Frontal cortex (tissue), 4 donors: ENCODE measurements at places on chromosomes 6 and 20.

GRCh38 chr6:170280689-170281045 lies 10.2 kb downstream of the DLL1 start:
- DNase-seq, result no peak

DNA sequence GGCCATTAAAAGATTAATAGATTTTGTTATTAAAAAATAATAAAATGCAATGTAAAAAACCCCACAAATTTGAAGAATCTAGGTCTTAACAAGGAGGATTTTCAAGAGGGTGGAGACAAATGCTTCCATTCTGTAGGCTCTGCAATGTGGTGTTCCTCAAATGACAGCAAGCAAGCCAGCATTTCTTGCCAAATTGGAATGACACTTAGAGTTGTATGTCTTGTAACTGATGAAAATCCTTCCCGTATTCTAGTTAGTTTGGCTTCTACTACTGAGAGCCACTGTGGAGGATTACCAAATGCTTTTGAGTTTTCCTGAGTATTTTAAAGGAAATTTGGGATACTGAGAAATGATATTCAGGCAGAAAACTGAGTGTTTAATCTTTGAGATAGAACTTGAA lies 1225.5 kb upstream of the CITED2 start:
- DNase-seq, result no peak

- no peak for DNase-seq
Observed at GRCh38 chr6:105967917-105968602, 118.1 kb upstream of the PRDM1 start.

GRCh38 chr6:150118627-150119026 lies 24.2 kb upstream of the PPP1R14C start:
- DNase-seq, result no peak

DNA sequence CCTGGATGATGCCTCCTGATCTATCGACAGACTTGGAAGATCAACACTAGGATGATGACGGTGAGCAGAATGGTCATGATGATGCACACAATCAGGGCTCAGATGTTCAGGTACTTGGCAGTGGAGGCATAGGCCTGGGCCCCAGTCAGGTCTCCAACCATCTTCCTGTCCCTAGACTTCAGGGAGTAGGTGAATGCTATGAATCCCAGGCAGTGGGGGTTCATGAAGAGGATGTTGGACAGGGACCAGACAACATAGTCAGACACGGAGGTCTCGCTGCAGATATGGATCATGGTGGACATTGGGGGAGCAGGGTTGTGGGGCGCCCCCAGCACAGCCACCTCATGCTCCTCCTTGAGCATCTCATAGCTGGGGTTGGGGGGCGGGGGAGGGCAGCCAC lies 27.5 kb downstream of the HLA-F start:
- no peak for DNase-seq

DNA sequence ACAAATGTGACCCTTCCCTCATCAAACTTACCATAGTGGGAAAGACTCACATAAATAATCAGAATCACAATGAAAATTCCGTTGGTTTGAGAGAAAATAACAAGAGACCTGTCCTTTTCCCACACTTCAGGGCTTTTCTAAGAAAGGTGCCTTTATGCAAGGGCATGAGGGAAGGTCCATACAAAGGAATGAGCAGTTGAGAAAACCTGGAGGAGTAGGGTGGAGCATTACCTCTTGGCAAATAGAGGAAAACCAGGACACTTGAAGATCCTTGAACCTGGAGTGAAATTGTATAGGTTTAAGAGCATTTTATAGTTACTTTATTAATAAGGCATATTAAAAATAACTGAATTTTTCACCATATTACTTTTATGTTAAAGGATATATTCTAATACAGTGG lies 54.3 kb downstream of the UBR2 start:
- DNase-seq, result no peak

GRCh38 chr6:122788208-122788607 lies 850 bp upstream of the SMPDL3A start:
- DNase-seq, result no peak

DNA sequence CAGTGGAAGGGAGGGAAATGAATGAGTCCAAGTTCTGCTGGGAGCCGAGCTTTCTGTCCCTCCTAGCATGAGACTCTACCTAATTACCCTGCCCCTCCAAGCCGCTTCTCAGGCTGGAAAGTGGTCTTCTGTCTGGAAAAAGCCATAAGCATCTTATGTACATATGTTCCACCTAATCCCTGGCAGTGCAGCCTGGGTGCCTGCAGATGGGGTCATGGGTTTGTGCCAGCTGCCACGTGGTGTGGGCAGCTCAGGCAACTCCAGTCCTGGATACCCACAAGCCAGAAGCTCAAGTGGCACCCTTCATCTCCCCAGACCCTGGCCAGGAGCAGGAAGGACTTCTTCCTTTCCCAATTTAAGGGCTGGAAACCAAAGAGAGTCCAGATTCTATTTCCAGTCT lies 253.1 kb downstream of the LY86 start:
- DNase-seq, result no peak

DNA sequence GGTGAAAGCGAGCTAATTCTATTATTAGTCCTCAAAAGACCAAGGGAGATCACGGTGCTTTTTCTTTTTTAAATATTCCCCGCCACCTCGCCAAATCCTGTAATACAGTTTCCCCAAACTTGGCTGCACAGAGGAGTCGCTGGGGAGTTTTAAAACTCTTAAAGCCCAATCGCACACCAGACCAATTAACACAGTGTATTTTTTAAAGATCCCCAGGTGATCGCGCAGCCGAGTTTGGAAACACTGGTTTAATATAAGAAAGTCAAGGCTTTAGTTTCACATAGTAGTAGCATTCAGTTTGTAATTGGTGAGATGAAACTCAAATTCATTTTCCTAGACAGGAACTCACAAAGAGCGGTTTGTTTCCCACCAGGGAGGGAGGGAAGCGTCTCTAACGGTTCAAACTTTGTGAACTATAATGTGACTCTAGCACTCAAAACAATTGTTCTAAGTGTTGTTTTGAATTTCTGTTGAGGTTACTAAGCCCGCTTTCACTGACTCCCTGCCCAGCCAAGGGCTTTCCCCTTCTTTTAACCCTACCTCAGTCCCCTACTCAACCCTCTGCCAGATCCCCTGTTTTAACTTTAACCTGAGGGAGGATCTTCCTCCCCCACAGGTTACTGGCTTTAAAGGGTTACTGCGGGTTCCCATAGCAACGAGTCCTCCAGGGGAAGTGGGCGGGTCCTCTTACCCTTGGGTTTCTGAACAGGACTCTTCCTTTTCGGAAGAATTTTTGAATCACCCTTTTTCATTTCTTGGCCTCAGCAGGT lies 25.7 kb upstream of the BTBD3 start:
- DNase-seq, result peak; percentile 24

DNA sequence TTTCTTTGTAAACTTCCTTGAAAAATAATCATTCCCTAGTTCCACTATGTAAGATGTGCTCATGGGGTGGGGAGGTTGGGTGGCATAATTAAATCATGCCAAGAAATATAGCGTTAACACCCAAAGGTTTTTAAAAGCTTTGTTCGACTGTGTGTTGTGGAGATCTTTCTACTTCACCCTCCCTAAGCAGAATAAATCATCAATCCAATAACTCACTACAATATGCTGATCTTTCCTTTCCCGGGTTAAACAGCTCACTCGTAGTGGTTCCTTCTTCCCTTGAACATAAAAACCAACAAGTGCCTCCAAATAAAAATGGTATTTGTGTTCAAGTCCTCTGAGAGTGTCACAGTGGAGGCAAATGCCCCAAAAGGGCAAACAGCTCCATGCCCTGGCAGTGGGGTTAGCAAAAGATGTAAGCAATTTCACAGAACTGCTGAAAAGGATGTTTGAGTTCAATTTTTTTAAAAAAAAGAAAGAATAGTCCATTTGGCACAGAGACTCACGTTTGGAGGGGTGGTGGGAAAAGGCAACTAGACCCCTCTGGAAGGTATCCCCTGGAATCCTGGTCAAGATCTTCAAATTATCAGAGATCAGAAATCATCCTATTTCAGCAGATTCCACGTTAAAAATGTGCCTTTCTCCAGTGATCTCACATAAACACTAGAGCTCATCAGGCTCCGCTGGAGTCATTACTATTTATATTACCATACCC lies 99.1 kb downstream of the TFAP2A start:
- DNase-seq, result no peak

GRCh38 chr6:37988127-37988526 lies 168.6 kb downstream of the ZFAND3 start:
- no peak for DNase-seq

DNA sequence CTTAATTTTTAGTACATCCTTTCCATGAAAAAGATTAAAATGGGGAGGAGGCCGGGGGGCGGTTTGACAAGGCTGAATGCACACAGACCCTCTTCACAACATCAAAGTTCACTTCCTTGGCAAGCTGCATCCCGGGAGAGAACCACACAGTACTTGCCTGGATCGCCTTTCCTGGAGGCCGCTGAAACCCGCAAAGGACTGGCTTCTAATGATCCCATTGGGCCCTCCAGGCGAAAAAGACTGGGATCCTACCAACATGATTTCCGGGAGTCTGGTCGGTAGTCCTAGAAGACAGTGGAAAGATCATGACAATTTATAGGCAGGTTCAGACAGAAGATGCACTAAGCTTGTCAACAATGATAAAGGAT lies 60.2 kb downstream of the RIPOR2 start:
- DNase-seq, result no peak

DNA sequence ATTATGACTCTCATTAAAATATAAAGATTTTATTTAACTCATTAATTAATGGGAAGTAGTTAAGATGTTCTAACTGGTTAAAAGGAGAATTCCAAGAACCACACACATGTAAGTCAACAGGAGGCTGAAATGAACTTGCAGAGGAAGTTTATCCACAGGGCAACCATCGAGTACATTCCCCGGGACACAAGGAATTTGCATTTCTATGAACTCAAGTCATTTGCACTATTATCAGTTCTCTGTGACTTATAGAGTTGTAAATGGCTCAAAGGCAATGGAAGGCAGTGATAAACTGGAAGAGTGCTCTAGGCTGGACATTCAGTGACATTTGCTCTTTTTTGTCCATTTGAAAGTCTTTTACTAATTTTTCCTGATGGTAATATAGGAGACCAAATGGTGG lies 97.4 kb downstream of the SNX5 start:
- no peak for DNase-seq

GRCh38 chr6:2230659-2231277 lies 14.6 kb downstream of the GMDS start:
- no peak for DNase-seq

DNA sequence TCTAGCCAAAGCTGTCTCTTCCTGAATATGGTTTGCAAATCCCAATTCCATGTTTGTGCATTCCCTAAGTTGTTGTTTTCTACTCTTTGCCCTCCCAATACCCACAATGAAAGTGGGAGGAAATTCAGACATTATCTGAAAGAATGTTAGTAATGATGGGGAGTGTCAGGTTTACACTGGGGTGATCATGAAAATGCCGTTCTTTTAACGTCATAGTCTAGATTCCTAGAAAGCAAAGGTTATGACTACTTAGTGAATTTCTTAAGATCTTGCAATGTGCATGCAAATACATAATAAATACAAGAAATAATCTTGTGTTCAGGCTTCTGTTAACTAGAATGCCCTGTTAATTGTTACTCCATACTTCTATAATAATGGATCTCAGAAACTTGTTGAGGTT lies 101.0 kb downstream of the LCA5 start:
- DNase-seq, result no peak

DNA sequence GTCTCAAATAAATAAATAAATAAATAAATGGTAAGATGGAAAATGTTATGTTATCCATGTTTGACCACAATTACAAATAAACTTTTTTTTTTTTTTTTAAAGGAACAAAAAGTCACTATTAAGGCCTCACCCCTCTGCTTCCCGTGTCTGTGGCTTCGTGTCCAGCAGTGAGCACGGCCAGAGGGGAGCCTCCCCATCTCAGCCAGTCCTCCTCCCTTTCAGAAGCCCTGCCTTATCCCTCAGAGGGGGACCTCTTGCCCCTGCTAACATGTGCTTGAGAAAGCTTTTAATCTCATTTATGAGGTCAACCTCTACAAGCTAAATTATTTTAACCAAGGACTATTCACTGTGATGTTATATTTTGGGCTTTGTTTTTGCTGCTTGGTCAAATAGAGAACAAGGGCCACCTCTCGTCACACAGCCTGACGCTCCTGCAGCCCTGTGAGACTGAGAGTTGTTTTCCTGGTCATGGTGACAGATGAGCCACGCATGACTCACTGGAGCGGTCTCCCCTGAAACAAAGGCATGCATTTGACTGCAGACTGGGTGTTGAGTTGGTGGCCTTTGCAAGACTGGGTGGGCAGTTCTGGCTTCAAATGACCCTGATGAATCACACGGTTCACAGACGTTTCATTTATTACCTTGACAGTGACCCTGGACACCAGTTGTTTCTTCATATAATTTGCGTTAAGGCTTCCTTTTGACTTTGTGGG lies 131.8 kb downstream of the TIAM2 start:
- no peak for DNase-seq

DNA sequence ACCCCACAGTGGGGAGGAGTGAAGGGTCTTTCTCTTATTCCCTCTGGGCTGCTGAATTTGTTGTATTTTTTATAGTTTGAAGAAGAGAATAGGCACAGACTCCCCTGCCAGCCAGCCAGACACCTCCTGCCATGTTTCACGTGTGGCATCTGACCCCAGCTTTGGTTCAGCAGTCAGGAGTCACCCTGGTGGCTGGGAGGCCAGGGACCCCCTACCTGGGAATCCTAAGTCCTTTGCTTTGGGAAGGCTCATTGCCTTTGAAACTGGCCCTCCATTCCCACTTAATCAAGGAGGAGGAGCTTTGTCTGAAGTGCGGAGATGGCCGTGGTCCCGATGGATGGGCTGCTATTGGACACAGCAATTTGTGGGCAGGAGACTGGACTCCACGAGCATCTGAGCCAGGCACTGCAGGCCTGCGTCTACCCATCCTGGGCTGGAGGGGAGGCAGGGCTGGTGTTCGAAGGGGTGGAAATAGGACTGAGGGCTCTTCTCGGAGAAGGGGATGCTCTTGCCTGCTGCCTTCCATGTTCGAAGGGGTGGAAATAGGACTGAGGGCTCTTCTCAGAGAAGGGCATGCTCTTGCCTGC lies 196.1 kb downstream of the DLL1 start:
- no peak for DNase-seq

DNA sequence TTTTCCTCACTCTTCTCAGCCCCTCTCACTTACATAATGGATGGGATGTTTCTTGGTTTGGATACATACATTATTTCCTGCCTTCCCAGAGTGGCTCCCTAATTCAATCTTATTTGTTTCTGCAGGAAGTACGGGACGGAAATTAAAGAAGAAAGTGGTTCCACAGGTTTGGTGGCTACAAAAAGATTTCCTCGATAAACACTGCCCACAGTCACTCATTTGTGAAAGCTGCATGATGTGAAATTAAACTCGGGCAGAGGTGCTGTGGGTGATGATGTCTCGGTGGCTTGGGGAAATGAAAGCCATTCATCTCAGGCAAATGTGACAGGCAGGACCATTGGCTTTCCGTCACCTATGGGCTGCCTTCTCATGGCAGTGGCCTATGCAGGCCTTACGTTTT lies 119.5 kb upstream of the KCNG1 start:
- no peak for DNase-seq

- DNase-seq, result no peak
Observed at GRCh38 chr6:26347699-26348098, 17.3 kb upstream of the BTN3A2 start.

GRCh38 chr20:16241911-16242310 lies 331.3 kb downstream of the KIF16B start:
- DNase-seq, result no peak

GRCh38 chr6:156273065-156273711 lies 504.0 kb upstream of the ARID1B start:
- DNase-seq, result no peak

GRCh38 chr6:128574402-128574801 lies 54.0 kb upstream of the PTPRK start:
- DNase-seq, result no peak
